ENCODE measurements at places on chromosomes 12 and 14.

DNA sequence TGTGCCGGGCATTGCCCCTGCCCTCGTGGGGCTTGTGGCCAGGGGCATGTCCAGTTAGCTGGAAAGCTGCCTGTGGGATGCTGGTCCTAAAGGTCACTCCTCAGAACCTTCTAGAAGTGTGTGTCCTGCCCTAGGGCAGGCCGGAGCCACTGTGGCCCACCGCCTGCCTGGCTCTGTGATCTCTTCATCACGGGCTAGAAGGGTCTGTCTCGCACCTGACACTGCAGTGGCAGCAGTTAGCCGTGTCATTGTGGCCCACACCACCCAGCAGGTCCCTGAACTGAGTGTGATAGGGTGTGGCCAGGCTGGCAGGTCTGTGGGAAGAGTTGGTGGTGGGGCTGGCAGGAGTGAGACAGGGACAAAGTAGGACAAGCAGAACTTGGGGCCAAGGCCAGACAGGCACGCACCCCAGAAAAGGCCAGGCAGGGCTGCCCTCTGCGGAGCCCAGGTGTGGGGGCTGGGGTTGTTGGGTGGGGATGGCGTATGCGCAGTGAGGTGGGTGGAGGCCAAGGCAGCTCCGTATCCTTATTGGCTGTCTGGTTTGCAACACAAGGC is 41.2 kb downstream of the ADGRD1 start:
- no peak for DNase-seq

DNA sequence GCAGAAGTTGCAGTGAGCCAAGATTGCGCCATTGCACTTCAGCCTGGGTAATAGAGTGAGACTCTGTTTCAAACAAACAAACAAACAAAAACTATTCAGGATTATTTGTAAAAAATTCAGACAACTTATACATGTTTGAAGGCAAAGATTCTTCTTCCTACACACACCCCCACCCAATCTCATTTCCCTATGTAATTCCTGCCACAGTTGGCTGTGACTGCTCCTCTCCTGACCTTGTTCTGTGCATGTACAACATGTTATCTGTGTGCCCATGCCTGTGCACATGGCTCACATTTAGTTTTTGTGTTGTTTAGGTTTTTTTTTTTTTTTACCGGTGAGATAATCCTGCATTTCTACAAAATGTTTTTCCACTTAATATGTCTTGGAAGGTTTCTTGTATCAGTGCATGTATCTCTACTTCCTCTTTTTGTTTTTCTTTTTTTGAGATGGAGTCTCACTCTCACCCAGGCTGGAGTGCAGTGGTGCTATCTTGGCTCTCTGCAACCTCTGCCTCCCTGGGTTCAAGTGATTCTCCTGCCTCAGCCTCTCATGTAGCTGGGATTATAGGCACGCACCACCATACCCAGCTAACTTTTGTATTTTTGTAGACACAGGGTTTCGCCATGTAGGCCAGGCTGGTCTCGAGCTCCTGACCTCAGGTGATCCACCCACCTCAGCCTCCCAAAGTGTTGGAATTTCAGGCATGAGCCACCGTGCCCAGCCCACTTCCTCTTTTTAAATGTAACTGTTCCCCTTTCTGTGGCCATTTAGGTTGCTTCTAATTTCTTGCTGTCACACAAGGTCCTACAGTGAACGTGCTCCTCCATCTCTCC is 8.7 kb downstream of the CFAP251 start:
- DNase-seq, result no peak

- DNase-seq, result peak; percentile 16
These were observed 205.1 kb upstream of the GZMB start for GRCh38 chr14:24838945-24839616.

- DNase-seq, result peak; percentile 52
These were observed at the start of gene KCNH5 for GRCh38 chr14:63045234-63045611. Gene KCNH5, minus strand, starts transcription at chr14:63045458. Its CDS starts 272 bp downstream, at chr14:63045186.

DNA sequence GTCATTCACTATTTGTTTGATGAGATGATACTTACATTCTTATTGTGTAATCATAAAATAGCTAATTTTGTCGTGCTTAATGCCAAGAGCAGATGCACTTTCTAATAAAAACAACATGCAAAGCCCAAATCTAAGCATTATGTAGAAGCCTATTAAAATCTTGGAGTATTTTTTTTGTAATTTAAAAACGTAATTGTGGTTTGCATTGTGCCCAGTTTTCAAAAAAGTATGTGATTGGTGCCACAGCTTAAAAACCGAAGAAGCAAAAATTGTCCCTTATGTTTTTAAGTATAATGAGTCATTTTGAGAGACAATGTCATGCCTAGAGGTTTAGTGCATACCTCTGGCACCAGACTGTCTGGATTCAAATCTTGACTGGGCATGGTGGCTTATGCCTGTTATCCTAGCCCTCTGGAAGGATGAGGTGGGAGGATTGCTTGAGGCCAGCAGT is 464.8 kb upstream of the RGS6 start:
- peak; percentile 84 for DNase-seq

- DNase-seq, result peak; percentile 87
These were observed at the start of gene JDP2 for GRCh38 chr14:75427482-75428229. Gene JDP2, plus strand, starts transcription at chr14:75428022. Its CDS starts 9,899 bp downstream, at chr14:75437921.

DNA sequence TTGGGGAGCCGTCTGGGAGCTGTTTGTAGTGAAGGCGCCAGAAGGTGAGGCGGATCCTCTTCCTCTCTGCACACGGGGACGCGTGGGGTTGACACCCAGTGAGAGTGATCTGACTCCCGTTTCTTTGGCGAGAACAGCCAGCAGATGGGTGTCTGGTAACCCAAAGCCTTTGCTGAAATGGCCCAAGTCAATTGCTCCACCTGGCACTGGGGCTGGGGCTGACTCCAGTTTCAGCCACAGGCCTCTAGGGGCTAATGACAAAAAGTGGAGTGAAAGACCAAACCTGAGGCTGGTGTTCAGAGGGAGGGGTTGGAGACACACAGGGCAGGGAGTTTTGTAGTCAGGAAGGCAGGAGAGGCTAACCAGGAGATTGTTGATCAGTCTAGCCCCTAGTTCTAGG is 87.0 kb downstream of the FRMD6 start:
- no peak for DNase-seq

DNA sequence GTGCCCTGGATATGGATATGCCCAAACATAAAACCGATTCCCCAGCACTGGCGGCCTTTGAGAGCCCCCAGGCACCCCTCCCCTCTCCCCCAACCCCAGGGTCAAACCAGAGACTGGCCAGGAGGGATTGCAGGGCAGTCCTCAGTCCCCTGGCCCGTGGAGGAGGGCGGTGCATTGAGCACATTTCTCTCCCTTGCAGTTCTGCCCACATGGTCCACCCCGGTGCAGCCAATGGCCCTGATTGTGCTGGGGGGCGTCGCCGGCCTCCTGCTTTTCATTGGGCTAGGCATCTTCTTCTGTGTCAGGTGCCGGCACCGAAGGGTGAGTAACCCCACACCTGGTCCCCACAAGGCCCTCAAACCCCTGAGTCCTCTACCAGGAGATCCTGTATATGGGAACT is 3.4 kb upstream of the GPR162 start:
- DNase-seq, result no peak

DNA sequence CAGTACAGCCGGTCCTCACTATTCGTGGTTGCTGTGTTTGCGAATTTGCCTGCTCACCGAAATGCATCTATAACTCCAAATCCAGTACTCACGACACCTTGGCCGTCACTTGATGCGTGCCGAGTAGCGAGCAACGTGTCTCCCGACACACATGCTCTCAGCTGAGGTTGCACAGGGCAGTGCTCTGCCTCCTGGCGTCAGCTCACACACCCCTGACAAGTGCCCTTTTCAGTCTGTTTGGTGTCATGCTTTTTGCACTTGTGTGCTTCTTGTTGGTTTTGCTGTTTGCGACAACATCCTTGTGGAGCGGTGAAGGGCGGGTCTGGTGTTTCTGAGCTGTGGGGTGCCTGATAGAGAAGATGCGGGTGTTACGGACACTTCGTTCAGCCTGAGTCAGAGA is 110.4 kb upstream of the RFLNA start:
- DNase-seq, result no peak

- no peak for DNase-seq
These were observed 32.0 kb upstream of the LRRK2 start for GRCh38 chr12:40192704-40193255.

DNA sequence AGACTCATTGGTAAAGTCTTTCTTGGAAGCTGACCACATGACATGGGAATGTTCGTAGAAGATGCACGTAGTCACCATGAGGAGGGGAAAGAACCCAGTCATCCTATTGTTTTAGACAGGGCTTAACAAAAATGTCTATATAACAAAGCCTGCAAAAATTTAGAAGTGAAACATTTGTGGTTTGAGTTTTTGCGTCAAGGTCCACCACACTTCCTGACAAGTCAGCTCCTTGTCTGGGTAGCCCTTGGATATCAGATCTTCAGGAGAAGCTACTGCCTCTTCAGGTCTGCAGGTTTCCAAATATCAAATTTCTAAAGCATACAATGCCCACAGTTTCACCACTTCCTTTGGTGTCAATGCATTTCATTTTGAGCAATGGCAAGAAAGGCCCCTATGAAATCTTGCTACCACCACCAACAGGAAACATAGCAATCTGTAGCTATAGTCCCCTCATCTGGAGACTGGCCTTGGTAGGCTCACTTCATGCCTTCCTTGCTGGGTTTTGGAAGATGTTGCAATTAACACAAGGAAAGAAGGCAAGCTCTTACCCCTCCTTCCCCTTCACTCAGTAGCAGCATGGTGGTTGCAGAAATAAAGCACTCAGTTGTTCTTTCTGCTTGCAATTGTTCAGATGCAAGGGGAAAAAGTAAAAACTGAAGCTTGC is 235.2 kb downstream of the PCNX1 start:
- DNase-seq, result peak; percentile 97

DNA sequence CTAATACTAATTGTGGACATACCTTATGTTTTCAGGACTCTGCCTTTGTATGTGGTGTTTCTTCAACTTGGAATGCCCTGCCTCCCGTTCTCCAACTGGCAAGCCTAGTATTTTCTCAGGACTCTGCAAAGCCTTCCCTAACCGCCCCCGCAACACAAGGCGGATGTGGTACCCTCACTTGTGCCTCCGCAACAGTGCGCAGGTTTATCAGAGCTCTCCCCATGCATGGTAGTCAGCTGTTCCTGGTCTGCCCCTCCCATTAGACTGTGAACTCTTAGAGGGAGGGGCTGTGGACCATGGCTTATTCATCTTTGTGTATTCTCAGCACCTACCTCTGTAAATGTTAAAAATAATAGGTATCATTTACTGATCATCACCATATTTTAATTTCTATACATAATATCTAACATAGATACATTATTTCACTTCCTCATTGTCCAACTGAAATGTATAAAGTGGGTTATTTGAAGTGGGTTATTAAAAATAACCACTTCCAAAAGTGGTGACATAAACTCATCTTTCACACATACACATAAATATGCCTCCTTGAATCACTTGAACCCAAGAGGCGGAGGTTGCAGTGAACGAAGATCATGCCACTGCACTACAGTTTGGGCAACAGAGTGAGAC is 9.0 kb downstream of the LPAR5 start:
- no peak for DNase-seq

GRCh38 chr12:82996168-82996812 is 309.6 kb downstream of the TMTC2 start:
- DNase-seq, result no peak

GRCh38 chr12:74538491-74539258 is 1.0 kb downstream of the ATXN7L3B start:
- DNase-seq, result no peak

- DNase-seq, result no peak
These were observed 284.6 kb downstream of the BCAT1 start for GRCh38 chr12:24664161-24664880.

- DNase-seq, result no peak
These were observed 117.7 kb downstream of the CALM1 start for GRCh38 chr14:90514566-90514965.

DNA sequence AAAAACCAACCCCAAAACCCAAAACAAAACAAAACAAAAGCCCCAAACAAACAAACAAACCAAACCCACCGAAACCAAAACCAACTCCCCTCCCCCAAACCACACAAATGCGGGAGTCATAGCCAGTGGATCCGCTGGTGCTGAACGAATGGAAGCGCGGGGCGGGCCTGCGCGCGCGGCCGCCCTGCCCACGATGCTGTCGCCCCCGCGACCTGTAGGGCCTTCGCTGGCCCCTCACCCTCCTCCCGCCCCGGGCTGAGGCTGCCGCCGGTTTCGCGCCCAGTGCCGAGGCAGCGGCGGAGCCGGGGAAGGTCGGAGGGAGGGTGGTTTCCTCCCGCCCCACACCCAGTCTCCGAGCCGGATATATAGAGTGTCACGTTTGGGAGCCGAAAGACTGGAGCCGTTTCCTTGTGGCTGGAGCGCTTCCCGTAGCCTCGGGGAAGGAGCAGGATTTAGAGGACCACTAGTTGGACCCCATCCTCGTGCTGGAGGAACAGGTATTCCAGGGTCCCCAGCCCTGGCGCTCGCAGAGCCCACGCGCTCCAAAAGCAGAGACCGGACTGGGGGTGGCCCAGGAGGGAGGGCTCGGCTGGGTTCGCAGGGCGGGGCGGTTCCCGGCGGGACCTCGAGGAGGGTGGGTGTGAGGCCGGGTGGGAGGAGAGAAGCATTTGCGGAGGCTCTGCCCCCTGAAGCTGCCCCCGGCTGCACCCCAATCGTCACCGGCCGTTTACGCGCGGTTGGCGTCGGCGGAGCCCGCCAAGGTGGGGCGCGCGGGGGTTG is at the start of gene FAR2:
Gene FAR2 (plus strand): TSS at position 368 of the 780 bp plus-strand sequence. CDS start 121,172 bp downstream, outside the sequence.
- peak; percentile 70 for DNase-seq

- DNase-seq, result no peak
These were observed 43.6 kb downstream of the PLEKHD1 start for GRCh38 chr14:69528143-69528542.
